Activated T-helper 1 cell treated with anti-CD3 and anti-CD28 coated beads, Interleukin-12 subunit alpha, Interleukin-12 subunit beta, Interleukin-2, Interleukin-4 antibody, amounts not matched to agents 30 ng/mL and 10 ng/mL and 1 ng/mL, durations not matched to agents 14 hours and 24 hours and 36 hours (primary cell): ENCODE measurements at places on chromosomes 2 and 18. TPM values are rescaled to one million over a fixed set of nuclear protein-coding genes. Genes with fewer than 3 reads are reported as not detected.

- no peak for DNase-seq
Measured at GRCh38 chr2:115386465-115386864, 944.0 kb downstream of the DPP10 start.

- DNase-seq: no peak
Measured at GRCh38 chr2:203438528-203438927, 96.6 kb downstream of the RAPH1 start.

DNA sequence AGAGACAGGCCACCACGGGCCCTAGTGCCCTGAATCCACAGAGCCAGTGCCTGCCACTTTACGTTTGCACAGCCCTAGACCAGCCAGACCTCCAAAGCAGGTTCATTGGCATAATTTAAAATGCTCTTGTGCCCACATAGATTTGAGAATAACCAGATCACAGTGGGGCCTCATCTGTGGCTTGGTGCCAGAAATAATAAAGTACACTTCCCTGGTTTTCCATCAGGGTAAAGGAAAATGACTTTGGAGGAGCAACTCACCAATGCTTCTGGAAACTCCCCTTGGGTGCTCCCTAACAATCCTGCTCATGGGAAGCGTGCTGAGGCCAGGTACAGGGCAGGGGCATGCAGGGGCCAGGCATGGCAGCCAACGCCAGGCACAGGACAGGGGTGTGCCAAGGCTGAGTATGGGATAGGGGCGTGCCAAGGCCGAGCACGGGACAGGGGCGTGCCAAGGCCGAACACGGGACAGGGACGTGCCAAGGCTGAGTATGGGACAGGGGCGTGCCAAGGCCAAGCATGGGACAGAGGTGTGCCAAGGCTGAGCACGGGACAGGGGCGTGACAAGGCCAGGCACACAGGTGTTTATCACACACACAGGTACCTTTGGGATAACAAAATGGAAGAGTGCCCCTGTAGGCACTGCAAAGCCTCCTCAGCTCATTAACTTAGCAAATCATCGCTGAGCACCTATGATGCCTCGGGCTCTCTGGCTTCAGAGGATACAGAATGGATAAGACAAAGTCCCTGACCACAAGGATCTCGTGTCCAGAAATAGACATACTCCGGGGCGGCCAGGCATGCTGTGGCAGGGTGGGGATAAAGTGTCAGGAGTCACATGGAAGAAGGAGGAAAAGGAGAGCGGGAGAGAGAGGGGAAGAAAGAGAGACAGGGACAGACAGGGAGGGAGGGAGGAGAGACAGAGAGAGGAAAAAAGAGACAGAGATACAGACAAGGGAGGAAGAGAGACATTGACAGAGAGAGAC, 334.7 kb downstream of the EIPR1 start:
- no peak for DNase-seq

- no peak for DNase-seq
Measured at GRCh38 chr2:145166731-145167302, 646.9 kb upstream of the ZEB2 start.

DNA sequence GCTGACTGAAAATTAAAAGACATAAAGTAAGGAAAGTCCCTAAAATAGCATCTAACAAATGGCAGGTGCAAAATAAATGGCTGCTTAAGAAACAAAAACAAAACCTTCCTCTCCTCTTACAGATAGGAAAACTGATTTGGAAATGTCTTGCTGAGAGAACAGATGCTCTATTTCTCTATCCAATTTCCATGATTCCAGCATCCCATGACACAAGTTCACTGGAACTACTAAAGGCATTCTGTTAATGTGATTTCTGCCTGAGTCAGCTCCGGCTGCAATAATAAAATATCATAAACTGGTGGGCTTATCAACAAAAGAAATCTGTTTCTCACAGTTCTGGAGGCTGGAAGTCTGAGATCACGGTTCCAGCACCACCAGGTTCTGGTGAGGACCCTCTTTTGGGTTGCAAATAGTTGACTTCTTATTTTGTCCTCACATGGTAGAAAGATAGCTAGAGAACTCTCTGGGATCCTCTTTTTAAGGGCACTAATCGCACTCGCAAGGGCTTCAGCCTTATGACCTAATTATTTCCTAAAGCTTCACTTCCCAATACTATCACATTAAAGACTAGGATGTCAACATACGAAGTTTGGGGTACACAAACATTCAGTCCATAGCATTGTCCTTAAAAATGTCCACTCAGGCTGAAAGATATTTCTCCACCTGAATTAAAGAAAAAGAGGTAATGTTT, 78.2 kb upstream of the GALNT3 start:
- no peak for DNase-seq

GRCh38 chr2:7004636-7005035, 87.4 kb downstream of the RNF144A start:
- DNase-seq: no peak

GRCh38 chr2:208025814-208026184, 472 bp upstream of the PLEKHM3 start:
- no peak for DNase-seq

GRCh38 chr2:234116010-234116409, 65.5 kb downstream of the SPP2 start:
- no peak for DNase-seq

DNA sequence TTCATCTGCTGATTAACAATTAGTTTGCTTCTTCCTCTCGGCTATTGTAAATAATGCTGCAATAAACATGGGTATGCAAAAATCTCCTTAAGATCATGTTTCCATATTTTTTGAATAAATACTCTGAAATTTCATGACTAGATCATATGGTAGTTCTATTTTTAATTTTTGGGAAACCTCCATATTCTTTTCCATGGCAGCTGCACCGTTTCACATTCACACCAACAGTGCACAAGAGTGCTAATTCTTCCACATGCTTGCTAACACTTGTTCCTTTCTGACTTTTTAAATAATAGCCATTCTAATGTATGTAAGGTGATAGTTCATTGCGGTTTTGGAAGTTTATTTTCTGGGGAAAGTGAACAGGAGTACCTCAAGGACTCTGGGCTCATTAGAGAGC, 52.6 kb upstream of the TACR1 start:
- DNase-seq: no peak

GRCh38 chr18:42954887-42955286, 160.6 kb downstream of the RIT2 start:
- DNase-seq: no peak

- no peak for DNase-seq
Measured at GRCh38 chr18:37845498-37845897, 279.9 kb upstream of the CELF4 start.

- DNase-seq: no peak
Measured at GRCh38 chr2:46951290-46952064, 35.9 kb upstream of the MCFD2 start.

Gene DSEL
- total RNA-seq: 0.03 and 0.05 TPM in 2 replicates

Gene COLEC12
- not detected in 2 replicates for total RNA-seq

Gene ZNF892
- 4.7 and 5.9 TPM in 2 replicates for total RNA-seq

Gene POTEC
- total RNA-seq: not detected in 2 replicates

Gene NEU2
- not detected in 2 replicates for total RNA-seq
